Activated CD4-positive, alpha-beta T cell treated with anti-CD3 and anti-CD28 coated beads, Interleukin-2, amount 10 ng/mL, durations not matched to agents 24 days and 14 days (primary cell): ENCODE measurements at places on chromosomes 13 and 19.

DNA sequence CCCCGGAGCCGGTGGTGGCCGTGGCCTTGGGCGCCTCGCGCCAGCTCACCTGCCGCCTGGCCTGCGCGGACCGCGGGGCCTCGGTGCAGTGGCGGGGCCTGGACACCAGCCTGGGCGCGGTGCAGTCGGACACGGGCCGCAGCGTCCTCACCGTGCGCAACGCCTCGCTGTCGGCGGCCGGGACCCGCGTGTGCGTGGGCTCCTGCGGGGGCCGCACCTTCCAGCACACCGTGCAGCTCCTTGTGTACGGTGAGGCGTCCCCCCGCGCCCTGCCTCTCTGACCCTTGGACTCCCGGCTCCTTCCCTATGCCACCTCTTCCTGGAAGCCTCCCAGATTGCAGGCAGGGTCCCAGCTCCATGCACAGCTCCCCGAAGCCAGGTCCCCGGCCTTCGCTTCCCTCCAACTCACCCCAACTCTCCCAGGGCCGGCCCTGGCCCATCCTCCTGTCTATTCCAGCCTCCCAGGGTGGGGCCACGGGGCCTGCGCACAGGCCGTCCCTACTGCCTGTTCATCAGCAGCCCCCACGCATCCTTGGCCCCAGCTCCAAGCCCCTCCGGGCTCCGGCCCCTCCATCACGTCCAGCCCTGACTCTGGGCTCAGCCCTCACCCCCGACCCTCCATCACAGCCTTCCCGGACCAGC, 1.7 kb downstream of the MADCAM1 start:
- no peak for DNase-seq

GRCh38 chr19:49155005-49155819, at the start of gene HRC:
TSS of gene HRC (minus strand) at chr19:49155396. CDS start at chr19:49155237, 159 bp downstream.
- no peak for DNase-seq

GRCh38 chr13:110636053-110636475, 20.7 kb downstream of the NAXD start:
- DNase-seq: no peak

DNA sequence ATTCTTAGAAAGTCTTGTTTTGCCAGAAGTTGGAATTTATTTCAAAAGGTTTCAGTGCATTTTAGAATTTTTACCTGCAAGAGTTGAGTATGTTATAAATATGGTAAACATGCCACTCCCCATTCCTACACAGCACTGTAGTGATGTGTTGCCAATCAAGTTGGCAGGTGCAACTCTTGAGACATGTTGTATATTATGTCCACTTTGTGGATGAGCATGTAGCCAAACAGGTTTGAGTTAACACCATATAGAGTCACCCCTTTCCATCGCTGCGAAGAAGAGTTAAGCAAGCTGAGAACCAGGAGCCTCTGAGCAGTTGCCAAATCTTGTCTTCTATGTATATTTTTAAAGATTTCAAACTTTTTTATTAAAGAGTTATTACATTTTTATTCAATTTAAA, 359.8 kb downstream of the LMO7 start:
- no peak for DNase-seq

- DNase-seq: no peak
Measured at GRCh38 chr13:54614726-54615125, 1586.1 kb downstream of the OLFM4 start.

GRCh38 chr19:49362929-49363267, 682 bp upstream of the TEAD2 start:
- no peak for DNase-seq

GRCh38 chr13:113169277-113170272, 11.1 kb downstream of the PROZ start:
- no peak for DNase-seq

GRCh38 chr13:75263741-75264407, 218.1 kb downstream of the TBC1D4 start:
- DNase-seq: no peak

DNA sequence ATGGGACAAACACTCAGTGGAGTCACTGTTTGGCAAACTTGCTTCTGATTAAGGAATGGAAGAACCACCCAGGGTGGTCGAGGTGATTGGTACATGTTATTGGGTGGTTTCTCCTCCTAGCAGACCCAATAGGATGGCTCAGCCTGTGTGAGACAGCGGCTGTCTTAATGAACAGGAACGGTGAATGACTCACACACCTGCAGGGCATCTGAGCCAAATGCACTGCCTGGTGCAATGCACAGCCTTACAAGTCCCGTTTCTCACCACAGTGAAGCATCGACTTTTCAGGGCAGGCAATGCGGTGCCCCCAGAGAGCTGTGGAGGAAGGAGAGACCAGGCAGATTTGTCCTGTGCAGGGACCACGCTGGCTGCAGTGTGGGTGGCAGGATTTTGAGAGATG, 238.5 kb downstream of the FGF9 start:
- DNase-seq: no peak

GRCh38 chr19:30209617-30210600, 162.3 kb upstream of the ZNF536 start:
- DNase-seq: no peak

DNA sequence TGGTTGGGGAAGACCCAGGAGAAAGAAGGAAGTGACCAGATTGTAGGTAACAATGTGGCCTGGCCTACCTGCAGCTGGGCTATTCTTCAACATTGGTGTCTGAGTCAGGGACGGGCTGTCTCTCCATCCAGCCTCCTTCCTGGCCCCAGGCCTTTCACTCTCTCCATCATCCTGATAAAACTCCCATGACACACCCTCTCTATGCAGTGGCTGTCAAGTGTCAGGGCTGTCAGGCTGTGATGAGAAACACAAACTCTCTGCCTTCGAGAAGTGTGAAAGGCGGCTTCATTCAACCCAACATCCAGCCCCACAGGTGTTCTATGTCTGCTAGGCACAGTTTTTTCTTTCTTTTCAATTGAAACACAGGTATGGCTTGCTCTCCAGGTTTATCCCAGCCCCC, 153.3 kb upstream of the VSTM2B start:
- DNase-seq: no peak

DNA sequence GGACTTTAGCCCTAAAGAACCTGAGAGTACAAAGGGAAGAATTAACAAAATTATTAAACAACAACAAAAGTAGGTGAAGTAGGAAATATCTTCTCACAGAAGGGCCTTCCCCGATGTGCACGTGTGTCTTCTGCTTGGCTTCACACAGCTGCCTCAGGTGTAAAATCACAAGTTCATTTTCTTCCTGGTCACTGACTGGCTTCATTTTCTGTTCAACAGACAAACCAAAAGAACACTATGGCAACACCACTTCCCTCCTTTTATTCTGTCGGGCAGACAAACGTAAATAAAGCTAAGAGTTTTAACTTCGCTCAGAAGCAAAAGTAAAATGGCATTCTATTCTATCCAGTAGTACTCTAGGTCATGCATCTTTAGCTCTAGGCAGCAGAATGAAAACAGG, 140.9 kb downstream of the TBC1D4 start:
- DNase-seq: no peak

GRCh38 chr19:49067554-49067953, 2.9 kb upstream of the NTF4 start:
- DNase-seq: no peak

DNA sequence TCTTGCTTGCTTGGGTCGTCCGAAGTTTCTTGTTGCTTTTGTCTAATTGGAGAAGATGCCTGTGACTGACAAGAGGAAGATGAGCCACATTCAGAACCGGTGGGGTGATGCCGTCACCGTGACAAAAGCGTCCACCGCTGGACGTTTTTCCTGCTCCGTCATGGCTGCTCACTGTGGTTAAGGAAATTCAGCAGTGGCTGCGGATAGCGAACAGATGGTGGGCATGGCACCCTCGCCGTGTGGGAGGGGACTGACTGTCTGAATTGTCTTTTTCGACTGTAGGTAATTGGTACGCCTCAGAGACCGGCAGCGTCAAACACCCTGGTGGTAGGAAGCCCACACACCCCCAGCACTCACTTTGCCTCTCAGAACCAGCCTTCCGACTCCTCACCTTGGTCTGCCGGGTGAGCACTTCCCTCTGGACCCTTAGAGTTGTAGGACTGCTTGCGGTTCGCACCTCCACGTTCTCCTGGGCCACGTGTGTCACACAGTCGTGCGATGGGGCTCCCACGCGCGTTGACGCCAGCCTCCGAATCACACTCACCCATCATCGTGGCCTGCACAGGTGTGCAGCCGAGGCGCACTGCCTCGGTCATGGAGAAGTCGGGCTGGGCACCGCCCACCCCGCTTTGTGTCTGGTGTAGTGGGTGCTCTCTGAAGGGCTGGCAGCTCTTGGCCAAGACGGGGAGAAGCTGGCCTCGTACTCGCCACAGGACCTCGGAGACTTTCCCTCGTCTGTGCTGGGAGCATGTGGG, 26.5 kb downstream of the ATP4B start:
- DNase-seq: no peak

DNA sequence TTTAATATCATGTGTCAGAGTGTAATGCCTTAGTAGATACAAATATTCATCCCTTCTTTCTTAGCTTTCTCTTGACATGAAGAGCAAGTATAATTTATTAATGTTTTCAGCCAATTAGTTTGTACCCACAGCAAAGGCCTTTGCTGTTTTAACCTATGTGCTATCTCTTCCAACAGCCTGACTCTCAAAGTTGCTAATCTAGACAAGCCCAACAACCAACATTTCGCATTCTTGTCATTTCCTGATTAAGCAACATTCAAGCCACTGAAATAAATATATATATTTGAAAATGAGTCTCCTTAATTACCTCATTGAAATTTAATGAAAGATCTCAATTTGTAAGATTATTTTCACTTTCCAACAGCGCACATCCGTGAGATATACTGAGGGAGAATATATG, 18.5 kb downstream of the EPSTI1 start:
- no peak for DNase-seq

- peak; percentile 29 for DNase-seq
Measured at GRCh38 chr13:41327994-41328790, 17.1 kb downstream of the NAA16 start.

DNA sequence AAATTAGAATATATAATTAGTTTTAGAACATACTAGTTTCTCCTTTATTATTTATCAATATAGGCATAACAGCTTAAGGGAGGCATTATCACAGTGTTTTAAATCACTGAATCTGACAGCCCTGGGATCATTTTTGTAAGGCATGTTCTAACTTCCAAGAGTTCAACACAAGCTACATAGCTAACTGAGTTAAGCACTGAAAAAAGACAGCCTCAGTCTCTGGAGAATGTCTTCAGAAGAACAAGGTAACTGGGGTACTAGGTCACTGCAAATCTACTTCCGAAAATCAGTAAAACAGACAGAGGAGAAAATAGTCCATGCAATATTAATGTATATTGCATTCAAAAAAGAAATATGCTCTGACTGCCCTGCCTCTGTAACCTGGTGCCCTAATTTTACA, 502.1 kb downstream of the RFC3 start:
- peak; percentile 26 for DNase-seq

GRCh38 chr19:44512326-44513298, 12.3 kb upstream of the ZNF180 start:
- DNase-seq: peak; percentile 70

DNA sequence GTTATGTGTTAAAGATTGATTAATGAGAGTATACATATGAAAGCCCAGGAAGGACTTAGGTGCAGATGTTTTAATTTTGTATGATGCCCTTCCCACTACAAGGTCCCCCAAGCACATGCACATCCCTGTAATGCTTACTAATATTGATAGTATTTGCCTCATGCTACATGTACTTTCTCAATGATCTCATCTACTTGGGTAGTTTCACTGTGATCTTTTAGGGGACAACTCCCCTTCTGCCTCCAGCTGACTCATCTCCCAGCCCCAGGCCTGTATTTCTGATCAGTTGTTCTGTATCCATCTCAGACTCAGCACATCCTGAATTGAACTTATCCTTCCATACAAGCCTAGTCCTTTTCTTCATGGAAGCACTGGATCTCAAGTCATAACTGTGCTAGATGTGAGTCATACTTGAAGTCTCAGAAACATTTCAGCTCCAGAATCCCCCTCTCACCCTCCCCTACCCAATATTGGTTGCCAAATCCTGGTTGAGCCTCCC, 49.4 kb upstream of the INTS6 start:
- no peak for DNase-seq

- no peak for DNase-seq
Measured at GRCh38 chr13:113531041-113531873, 40.7 kb upstream of the DCUN1D2 start.

- peak; percentile 69 for DNase-seq
Measured at GRCh38 chr13:48561466-48562235, 28.8 kb upstream of the RCBTB2 start.

DNA sequence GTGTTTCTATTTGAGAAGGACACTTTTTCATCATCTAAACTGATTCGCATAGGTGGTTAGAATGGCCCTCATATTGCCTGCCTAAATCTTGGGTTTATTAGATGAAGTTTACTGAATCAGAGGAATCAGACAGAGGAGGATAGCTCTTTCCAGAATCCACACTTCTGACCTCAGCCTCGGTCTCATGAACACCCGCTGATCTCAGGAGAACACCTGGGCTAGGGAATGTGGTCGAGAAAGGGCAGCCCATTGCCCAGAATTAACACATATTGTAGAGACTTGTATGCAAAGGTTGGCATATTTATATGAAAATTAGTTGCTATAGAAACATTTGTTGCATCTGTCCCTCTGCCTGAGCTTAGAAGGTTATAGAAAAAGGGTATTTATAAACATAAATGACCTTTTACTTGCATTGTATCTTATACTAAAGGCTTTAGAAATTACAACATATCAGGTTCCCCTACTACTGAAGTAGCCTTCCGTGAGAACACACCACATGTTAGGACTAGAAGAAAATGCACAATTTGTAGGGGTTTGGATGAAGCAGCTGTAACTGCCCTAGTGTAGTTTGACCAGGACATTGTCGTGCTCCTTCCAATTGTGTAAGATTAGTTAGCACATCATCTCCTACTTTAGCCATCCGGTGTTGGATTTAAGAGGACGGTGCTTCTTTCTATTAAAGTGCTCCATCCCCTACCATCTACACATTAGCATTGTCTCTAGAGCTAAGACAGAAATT, 103.8 kb downstream of the TNFRSF19 start:
- no peak for DNase-seq
